ENCODE measurements at places on chromosomes 7 and 10.
A peak's percentile ranks its signal among the peaks of the same experiment; 100 is the strongest.

GRCh38 chr7:4519819-4520520 is 162.1 kb upstream of the FOXK1 start:
- DNase-seq = no peak

DNA sequence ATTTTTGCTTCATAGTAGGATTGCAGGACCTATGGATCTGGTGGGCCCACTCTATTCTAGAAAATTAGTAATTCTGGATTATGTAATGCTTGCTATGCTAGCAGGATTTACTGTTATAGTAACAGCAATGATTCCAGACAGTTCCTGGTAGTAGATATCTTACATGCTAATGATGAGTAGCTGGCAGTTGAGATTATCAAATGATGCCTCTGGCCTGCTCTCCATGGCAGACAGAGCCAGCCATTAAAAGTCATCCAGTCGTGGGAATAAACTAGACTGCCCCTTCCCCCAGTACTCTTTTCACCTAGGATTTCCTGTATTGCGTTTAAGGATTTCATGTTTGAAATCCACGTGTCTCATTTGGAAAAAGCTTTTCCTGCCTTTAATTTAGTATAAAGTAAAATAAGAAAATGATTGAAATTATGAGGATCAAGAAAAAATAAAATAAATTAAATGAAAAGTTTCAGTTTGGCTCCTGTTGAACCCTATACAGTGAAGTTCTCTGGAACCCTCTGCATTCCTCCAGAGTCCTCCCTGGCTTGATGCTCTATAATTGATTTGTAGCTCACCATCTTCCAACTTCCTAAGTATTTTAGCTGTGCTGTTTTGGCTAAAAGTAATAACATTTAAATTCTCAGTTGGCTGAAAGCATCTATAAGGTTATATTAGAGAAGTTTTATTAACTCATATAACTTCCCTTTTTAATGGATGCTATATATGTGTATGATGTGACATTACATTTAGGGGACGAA is 14.6 kb downstream of the UMAD1 start:
- no peak for DNase-seq

DNA sequence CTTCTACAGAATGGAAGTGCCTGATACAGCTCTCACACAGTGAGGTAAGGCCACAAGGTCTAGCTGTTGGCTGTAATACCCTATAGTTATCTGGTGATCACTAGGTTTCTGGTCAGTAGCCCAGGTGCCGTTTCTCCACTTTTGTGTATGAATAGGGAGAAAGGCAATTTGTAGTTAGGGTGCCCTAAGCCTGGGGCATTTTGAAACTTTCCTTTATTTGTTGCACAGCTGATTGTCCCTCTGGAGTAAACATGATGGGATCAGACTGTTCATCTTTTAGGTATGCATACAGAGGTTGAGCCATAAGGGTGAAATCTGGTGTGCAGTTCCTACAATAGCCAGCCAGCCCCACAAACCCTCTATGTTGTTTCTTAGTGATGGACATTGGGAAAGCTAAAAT is 112.4 kb downstream of the ANKRD26 start:
- DNase-seq = no peak

DNA sequence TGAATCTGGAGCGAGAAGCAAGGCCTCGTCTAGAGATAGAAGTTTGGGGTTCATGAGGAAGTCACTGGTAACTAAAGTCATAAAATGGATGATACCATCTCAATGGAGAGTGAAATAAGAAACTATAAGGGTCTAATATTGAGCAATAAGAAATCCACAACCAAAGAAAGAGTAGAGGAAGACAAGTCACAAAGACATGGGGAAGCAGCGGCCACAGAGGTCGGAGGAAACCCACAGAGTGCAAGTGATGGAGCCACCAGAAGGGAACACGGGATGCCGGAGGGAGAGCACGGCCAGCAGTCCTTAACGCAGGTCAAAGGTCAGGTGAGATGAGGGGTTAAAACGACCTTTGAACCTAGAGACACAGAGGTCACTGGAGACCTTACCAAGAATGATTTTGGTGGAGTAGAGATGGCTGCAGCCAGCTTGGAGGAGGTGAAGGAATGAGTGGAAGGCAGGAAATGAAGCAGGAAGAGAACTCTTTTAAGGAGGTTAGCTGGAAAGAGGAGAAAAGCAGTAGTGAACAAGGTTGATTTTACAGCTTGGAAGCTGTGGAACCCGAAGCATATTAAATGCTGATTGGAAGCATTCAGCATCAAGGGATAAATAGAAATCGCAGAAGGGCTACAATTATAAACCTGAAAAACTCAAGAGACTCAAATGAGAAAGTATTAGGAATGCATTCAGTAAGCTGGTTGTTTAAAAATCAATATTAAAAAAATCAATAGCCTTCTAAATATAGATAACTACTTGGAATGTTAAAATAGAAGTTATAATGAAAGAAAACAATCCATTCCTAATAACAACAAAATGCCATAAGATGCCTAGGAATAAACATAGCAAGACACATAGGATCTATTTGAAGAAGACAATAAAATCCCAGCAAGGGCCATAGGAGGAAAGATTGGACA is 93.7 kb downstream of the SVOPL start:
- no peak for DNase-seq

GRCh38 chr10:11018432-11018841 is 765 bp downstream of the CELF2 start:
- DNase-seq = no peak

GRCh38 chr10:43299579-43299978 is 32.7 kb upstream of the RASGEF1A start:
- no peak for DNase-seq

DNA sequence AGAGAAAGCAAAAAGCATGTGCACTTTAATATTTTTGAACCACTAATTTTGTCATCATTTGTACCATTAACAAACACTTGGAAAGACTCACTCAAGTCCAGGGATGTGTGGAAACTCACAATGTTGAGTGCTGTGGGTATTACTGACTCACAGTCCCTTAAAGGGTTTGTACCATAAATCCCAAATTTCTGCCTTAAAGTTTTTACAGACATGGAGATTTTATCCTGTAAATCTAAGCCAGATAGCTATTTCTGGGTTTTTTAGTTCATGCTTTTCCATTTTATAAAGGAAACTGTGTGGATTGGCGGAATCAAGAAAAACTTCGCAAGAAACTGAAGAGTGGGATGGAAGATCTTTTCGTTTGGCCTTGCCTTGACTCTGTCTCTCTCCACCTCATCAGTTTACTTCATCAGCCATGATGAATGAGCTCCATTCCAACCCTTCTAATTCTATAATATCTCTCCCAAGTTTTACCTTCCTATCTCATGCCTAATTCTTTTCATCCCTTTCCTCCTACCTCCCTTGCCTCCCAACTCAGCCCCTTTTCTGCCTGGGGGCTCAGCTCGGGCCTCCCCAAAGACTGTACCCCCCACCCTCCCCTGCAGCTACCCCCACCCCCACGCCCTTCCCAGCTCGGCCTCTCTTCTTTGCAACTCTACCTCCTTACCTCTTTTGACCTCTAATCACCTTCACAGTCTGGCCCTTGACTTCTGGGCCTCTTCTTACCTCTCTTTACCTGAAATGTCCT is 218.5 kb upstream of the MKLN1 start:
- no peak for DNase-seq

DNA sequence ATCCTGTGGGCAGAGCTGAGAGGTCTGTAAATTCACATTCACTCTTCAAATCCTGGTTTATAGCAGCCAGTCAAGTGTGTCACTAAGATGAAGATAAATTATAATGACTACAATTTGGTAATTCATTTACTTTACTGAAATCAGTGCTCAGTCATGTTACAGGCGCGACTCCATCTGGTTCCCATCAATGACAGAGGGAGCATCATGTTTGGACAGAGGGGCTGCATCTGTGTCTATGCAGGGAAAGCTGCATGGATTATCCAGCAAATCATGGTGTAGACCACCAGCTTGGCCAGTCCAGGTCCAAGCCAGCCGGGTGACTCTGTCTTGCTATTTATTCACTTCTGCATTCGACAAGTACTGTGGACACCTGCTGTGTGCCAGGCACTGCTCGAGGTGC is 214.1 kb upstream of the ZNF32 start:
- DNase-seq = no peak

DNA sequence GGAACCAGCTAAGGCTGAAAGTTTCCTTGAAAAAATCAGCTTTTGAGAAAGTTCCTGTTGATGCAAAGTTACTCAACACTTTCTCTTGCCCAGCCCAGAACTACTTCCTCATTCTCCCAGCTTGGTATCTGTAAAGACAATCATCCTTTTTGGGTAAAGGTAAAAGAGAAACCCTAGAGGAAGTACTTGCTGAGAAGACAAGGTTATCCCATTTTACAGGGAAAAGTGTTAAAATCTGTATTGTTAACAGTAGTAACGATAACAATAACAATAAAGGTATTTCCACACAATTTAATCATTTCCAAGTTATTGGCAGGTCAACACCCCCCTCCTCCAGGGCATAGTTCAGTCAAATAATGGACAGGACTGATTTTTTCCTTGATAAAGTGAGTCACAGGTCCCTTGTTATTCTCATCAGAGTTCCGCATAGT is 2.4 kb downstream of the ALOX5 start:
- DNase-seq = no peak

GRCh38 chr10:104445359-104445758 is 91.7 kb downstream of the CFAP58 start:
- DNase-seq = peak; percentile 51

GRCh38 chr7:46685051-46685450 is 764.0 kb upstream of the IGFBP3 start:
- DNase-seq = no peak
